ENCODE measurements at places on chromosomes 1 and 21.

DNA sequence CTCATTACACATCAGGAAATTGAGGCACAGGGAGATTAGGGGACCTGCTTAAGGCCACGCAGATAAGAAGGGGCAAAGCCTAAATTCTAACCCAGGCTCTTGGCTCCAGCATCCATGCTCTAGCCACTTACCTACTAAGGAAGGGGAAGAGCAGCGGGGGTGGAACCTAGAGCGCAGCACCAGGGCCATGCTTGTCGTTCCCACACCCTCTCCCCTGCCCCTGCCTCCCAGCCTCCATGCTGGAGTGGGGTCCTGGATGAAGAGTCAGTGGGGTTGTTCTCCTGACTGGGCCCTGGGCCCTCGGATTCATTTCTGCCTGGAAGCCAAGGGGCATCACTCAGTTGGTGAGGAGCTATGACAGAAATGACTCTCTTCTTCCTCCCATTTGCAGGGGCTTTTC is 133.3 kb downstream of the FOXD2 start:
- no peak for DNase-seq

DNA sequence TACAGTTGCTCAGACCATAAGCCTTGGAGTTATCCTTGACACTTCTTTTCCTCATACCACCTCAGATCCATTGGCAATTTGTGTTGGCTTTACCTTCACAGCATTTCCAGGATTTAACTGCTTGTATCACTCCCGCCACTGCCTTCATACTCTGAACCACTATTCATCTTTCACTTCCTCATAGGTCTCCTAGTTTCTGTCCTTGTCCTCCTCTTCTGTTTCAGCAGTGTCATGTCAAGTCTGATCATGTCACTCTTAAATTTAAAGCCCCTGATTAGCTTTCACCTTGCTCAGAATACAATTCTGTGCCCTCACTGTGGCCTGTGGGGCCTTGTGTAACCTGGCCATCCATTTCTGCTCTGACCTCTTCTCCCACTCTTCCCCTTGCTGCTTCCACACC is 34.7 kb upstream of the C1orf115 start:
- DNase-seq, result no peak

DNA sequence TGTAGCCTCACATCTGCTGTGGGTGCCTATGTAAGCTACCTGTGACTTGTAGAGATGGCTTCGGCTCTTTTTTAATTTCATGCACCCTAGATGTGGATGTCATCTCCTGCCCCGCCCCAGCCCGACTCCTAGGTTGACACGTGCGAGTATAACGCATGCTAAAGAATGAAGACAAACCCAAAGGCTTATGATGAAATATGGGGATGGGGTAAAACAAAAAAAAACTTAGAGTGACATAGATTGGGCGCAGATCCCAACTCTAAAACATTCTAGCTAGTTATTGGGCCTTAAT is 613 bp upstream of the ERO1B start:
- DNase-seq, result no peak

DNA sequence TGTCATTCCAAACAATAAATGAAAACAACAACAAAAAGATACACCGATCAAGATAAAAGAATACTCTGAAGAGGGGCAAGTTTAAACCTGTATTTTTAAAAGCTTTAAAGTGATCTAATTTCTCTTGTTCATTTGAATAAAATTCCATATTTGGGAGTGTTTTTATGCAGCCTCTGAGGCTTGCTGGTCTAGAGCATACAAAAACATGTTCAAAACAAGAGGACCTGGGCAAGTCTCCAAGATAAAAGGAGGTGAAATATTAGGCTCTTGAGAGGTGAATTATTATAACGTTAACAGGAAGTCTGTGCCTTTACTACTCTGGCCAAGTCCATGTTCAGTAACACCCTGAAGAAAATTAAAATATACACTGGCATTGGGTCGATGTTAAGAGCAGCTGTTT is 20.1 kb downstream of the URB1 start:
- DNase-seq, result no peak

GRCh38 chr1:109906839-109907180 is 3.8 kb upstream of the CSF1 start:
- no peak for DNase-seq

GRCh38 chr21:45970674-45971615 is 10.6 kb upstream of the COL6A1 start:
- DNase-seq, result peak; percentile 89

GRCh38 chr1:109801791-109802135 is 38.0 kb upstream of the EPS8L3 start:
- no peak for DNase-seq

DNA sequence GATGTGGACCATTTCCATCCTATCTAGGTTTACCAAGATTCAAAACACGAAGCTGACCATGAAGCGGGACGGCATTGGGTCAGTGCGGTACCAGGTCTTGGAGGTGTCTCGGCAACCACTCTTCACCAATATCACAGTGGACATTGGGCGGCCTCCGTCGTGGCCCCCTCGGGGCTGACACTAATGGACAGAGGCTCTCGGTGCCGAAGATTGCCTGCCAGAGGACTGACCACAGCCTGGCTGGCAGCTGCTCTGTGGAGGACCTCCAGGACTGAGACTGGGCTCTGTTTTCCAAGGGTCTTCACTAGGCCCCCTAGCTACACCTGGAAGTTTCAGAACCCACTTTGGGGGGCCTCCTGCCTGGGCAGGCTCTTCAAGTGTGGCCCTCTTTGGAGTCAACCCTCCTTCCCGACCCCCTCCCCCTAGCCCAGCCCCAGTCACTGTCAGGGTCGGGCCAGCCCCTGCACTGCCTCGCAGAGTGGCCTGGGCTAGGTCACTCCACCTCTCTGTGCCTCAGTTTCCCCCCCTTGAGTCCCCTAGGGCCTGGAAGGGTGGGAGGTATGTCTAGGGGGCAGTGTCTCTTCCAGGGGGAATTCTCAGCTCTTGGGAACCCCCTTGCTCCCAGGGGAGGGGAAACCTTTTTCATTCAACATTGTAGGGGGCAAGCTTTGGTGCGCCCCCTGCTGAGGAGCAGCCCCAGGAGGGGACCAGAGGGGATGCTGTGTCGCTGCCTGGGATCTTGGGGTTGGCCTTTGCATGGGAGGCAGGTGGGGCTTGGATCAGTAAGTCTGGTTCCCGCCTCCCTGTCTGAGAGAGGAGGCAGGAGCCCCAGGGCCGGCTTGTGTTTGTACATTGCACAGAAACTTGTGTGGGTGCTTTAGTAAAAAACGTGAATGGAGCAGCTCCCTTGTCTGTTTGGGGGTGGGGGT is 864 bp upstream of the CCDC24 start:
- no peak for DNase-seq

DNA sequence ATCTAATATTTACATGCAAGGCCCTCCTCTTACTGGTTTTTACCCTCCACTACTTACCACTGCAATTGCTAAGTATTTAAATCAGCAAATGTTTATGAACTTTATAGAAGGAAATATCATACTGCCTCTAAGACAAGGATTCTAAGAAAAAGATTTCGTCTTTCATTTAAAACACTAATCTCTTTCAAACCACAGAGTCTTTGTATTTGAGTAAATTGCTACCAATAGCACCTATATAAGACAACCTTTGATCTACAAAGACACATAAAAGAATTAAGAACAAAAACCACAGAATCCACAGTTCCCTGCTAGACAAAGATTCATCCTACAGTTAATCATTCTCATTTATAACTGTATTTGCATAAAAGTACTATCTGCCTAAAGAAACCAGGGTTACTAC is 37.6 kb downstream of the RNF115 start:
- no peak for DNase-seq

DNA sequence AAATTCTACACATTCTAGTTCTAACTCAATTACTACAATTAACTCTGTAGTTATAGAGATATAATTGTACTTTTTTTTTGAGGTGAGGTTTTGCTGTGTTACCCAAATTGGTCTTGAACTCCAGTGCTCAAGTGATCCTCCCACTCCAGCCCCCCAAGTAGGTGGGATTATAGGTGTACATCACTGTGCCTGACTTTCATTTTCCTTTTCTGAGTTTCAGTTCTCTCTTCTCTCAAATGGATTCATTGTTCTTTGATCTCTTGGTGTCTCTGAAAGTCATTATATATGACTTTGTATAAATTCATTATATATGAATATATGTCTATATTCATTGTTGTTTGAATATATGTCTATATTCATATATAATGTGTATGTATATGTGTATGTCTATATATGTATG is 74.0 kb upstream of the GALNT2 start:
- DNase-seq, result no peak

- no peak for DNase-seq
These were observed 20.1 kb downstream of the CASZ1 start for GRCh38 chr1:10776190-10776905.

DNA sequence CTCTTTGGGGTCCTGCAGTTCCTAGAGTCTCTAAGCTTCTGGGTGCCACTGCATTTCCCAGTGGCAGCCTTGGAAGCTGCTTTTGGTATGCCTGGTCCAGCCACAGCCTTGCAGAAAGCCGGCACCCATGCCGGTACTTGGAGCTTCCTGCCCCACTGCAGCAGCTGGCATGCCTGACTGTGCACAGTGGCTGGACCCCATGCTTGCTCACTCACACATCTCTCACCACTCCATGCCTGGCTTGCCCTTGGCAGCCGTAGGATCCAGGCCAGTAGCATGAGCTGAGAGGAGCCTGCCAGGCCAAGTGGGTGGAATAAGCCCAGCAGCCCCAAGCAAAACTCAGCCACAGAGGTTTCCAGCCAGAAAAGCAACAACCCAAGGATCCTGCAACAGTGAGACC is 20.3 kb upstream of the FNBP1L start:
- DNase-seq, result no peak

- DNase-seq, result no peak
These were observed 32.7 kb upstream of the ZNF326 start for GRCh38 chr1:89962024-89962741.

- DNase-seq, result no peak
These were observed 6.7 kb downstream of the PTTG1IP start for GRCh38 chr21:44866780-44867179.

- DNase-seq, result no peak
These were observed 37.6 kb upstream of the KRTAP19-8 start for GRCh38 chr21:31075848-31076247.

Data from mesenteric fat pad (tissue), 1 donor.